ENCODE measurements at places on chromosomes 11 and 22.
A peak's percentile ranks its signal among the peaks of the same experiment; 100 is the strongest.

GRCh38 chr11:21810650-21811049 lies 382.2 kb upstream of the ANO5 start:
- no peak for DNase-seq

DNA sequence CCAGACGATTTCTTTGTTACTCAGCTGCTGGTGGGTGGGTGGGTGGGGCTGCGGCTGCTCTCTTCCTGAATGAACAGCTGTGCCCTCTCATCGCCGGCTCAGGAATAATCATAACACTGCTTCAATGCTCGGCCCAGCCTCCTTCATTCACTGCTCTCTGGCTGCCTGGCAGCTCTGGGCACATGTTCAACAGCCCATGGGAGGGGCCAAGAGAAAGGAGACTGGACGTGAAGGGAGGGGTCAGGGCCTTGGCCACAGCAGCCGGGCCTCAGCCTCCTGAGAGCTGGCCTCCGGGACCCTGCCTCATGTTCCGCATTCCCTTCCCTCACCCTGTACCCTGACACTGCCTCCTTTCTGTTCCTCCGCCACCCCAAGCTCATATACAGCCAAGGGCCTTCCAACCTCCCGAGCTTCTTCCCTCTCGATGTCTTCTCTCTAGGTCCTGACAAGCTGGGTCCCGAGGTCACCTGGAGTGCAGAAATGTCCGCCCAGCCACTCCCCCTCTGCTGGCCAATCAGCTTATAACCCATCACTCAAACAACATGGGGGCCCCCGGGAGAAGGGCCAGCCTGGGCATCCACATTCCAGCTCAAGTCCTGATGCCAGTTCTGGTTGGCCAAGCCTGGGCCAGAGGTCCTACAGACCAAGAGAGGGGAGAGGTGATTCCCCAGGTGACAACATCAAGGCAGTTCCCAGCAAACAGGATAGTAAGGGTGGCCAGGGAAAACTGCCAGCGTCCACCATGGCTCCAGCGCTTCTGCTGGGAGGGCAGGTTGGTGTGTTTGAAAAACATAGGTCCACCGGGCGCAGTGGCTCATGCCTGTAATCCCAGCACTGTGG lies 3.2 kb upstream of the CSDC2 start:
- peak; percentile 88 for DNase-seq

DNA sequence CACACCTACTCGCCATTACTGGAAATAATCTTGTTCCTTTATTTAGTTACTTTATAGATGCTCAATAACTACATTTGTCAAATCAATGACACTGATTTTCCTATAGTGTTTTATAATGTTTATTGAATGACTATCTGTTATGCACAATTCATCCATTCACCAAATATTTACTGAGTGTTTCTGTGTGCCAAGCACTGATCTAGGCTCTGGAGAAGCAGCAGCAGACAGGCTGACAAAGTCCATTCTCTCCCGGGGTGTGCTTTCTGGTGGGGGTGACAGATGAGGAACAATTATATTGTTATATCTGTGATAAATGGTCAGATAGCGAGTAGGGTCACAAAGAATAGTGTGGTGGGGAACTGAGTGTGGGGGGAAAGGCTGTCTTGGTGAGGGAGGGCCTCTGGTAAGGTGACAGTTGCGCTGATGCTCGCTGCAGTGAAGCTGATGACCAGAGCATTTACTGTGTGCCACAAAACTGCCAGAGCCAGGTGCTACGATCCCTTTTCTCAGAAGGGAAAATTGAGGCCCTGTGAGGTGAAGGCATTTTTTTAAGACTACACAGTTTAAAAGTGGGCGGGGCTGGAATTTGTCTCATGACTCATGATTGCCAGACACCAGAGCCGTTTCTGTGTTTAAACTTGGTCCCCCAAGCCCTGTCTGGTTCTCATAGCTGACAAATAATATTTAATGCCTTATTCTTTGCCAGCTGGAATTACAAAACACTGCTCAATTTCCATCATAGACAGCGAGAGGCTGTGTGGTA lies 10.2 kb downstream of the PACS1 start:
- no peak for DNase-seq

DNA sequence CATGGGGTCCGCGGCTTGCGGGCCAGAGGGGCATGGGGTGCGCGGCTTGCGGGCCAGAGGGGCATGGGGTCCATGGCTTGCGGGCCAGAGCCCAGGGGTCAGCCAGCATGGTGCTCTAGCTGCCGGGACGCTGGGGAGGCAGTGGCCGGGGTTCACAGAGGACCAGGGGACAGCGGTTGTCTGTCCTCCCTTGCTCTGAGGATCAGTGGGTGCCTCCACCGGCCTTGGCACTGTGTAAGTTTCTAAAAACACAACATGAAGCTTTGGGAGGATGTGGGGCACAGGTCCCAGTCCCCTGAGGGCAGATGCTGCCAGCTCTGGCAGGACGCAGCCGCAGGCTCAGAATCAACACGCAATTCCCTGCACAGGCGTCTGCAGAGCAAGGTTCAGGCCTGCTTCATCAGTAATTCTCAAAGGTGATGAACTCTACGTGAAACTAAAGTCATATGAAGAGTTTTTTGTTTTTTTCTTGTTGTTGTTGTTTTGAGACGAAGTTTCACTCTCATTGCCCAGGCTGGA lies 3.0 kb downstream of the MLC1 start:
- no peak for DNase-seq

GRCh38 chr11:67292671-67293070 lies 3.6 kb downstream of the ANKRD13D start:
- DNase-seq = no peak

- no peak for DNase-seq
These were observed 73.3 kb downstream of the SERGEF start for GRCh38 chr11:17939542-17939941.

DNA sequence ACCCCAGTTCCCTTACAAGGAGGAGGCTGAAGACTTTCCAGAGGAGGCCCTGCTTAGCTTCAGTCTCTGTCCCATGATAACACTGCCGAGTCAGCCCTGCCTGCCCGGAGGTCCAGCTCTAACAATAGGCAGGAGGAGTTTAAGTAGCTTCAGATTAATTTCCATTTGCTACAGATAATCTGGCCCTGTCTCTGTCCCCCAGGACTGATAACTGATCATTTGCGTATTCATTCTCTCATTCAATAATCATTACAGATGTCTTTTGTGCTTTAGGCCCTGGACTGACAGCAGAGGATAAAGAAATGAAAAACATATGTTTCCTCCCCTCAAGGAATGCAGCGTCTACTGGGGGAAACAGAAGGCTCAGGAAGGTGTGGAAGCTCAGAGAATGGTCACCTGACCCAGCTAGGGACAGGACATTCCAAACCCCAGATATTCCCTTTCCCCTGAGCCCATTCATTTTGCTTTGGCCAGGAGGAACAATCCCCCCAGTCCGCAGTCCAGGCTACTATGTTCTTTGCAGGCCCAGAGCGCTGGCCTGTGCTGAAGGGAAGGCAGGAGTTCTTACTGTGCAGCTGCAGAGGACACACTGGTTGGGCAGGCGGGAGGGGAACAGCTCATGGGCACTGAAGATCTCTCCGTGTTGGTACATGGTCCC lies 20.8 kb downstream of the CHRDL2 start:
- DNase-seq = peak; percentile 82

GRCh38 chr11:16764888-16765287 lies 26.4 kb downstream of the C11orf58 start:
- no peak for DNase-seq

DNA sequence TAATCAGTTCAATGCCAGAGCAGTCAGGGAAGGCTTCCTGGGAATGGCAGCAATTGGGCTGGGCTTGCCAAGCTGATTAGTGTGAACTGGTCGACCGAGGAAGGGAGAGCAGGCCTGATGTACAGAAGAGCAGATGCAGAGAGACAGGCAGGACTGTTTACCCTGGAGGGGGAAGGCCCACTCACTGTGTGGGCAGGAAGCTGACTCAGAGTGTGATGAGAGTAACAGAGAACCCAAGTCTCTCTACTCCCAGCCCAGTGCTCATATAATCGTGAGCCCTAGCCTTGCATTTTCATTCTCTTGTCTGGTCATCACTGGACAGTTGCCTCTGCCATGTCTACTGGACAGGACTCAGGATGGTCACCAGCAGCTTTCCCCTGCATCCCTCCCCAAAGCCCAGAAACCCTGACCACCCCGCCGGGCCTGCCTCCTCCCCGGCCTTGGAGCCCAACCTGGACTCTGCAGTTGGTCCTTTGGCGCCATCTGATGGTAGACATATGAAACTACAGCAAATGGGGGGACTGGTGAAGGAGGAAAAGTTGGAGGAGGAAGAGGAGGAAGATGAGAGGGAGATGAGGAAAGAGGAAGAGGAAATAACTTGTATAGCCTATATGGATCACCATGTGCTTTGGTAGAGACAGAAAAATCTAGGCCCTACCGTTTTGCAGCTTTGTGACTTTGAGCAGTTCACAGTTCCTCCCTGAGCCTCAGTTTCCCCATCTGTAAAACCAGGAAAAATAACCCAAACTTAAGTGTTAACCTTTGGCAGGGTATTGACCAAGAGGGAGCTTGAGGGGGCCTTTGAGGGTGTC lies 43.4 kb upstream of the PRDM11 start:
- no peak for DNase-seq

- DNase-seq = no peak
These were observed 309.5 kb downstream of the CADM1 start for GRCh38 chr11:115194802-115195110.

- no peak for DNase-seq
These were observed 224.0 kb upstream of the ISX start for GRCh38 chr22:34841911-34842310.

DNA sequence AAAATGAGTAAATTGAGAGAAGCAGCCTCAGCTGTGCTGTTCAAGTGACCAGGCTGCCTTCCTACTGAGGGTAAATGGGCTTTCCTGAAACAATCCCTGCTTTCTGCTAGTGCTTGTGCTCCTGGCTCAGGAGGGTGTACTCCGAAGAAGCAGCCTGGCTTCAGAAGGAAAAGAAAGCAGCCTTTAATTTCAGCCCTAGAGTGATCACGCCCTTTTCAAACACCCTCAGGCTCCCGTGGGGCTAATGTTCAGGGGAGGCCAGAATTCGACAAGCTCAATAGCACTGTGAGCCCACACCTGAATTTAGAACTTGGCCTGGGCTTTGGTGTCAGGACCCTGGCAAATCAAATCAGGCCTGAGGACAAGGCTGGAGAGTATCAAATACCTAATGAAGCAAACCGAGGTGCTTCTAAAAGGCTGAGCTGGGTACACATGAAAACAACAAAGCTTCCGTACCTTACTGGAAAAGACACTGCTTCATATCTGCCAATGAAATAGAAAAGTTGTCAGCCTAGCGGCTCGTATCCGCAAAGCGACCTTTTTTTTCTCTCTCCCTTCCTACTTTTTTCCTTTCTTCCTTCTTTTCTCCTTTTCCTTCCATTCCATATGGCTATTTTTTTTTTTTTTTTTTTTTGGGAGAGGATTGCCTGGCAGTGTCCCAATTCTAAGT lies 387.8 kb downstream of the SOX6 start:
- DNase-seq = no peak

DNA sequence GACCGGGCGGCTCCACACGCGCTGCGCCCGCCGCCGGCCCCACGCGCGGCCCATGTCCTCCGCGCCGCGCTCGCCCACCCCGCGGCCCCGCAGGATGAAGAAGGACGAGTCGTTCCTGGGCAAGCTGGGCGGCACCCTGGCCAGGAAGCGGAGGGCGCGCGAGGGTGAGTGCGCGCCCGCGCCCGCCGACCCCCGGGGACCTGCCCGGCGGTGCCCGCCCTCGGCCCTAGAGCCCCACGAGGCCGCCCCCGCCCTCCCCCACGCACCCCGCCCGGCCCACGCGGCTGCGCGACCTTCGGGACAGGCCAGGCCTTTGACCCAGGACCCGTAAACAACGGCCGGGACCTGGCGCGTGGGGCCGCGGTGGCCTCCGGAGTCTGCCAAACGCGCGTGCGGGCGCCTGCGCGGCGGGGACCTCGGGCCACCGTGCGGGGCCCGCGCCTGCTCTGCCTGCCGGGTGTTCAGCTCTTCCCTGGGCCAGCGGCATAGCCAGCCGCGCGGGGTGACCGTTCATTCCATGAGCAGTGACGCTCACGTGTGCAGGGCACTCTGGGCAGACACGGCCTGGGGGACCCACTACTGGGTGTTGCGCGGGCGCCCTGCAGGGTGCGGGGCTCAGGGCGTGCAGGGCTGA lies at the start of gene PARVB:
Gene PARVB (plus strand): TSS at position 15 of the 634 bp plus-strand sequence. CDS start 38 bp downstream, at position 53.
- DNase-seq = no peak

- DNase-seq = no peak
These were observed 7.6 kb upstream of the VPS37C start for GRCh38 chr11:61168800-61169199.

DNA sequence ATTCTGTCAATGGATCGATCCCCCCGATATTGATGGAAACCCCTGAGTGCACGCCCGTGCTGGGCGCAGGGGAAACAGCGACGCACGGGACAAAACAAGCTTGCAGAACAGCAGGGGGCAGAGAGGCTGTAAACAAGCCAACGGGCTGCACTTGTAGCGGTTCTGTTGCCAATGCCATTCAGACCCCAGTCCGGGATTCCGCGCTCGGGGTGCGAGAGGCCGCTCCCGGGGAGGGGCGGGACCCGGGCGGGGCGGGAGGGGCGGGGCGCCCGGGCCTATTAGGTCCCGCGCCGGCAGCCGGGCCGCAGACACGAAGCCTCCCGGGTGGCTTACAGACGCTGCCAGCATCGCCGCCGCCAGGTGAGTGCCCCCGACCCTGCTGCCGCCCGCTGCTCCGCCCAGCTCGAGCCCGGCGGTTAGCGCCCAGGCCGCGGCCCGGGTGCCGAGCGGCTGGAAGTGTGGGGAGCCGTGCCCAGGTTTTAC lies at the start of gene BIK:
Gene BIK (plus strand): TSS at position 307 of the 483 bp plus-strand sequence. CDS start 13,273 bp downstream, outside the sequence.
- DNase-seq = peak; percentile 78

DNA sequence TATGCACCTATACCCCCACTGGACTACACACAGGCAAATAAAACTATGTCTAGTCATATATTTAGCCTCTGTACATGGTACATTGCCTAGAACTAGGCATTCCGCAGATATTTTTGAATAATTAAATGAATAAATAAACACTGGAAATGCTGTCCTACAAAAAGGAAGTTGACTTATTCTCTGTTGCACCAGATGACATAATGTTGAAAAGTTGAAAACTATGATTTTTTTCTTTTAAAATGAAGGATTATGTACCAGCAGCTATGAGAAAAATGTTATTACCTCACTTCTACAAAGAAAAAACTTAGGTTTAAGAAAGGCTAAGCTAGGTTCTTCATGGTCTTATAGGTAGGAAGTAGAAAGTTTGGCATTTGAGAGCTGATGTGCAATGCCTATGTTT lies 856.6 kb downstream of the METTL15 start:
- no peak for DNase-seq

GRCh38 chr22:17867160-17867785 lies 93.0 kb upstream of the BID start:
- no peak for DNase-seq

GRCh38 chr11:23370580-23371275 lies 510.5 kb upstream of the CCDC179 start:
- no peak for DNase-seq

GRCh38 chr22:17234144-17234623 lies 14.9 kb upstream of the ADA2 start:
- no peak for DNase-seq
